Stomach (tissue), 19 donors: ENCODE measurements at places on chromosomes 1 and 21.

DNA sequence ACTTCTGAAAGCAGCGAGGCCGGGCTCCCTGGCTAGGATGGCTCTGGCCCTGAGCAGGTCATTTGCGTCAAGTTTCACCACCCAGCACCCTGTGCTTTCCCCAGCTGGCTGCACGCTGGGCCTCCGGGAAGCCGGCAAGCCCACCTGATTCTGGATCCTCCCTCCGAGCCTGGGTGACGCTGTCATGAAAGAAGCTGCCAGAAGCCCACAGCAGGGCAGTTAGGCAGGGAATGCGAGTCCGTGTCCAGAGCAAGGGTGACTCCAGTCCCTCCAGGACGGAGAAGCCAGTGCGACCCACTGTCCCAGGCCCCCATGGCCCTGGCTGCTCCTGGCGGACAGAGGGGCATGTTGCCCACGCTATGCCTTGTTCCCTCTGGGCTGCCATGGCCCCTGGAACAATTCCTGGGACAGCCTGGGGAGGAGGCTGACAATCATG, 44.4 kb upstream of the PCBP3 start:
- no peaks in the 10 kb centered on the region for H3K36me3 ChIP-seq
- DNase-seq: no peak
- no peak overlapping the region for H3K4me3 ChIP-seq
- H3K4me1 ChIP-seq: no peaks in the 10 kb centered on the region

- H3K4me3 ChIP-seq: no peak overlapping the region
- no peak overlapping the region for H3K27ac ChIP-seq
- no peaks in the 10 kb centered on the region for H3K4me1 ChIP-seq
- no peaks in the 10 kb centered on the region for H3K36me3 ChIP-seq
- H3K27me3 ChIP-seq: no peaks in the 10 kb centered on the region
These were observed 169.0 kb downstream of the DENND1B start for GRCh38 chr1:197606168-197606845.

GRCh38 chr1:172727956-172728603, 69.2 kb downstream of the FASLG start:
- no peak for DNase-seq
- no peaks in the 10 kb centered on the region for H3K4me1 ChIP-seq
- no peak overlapping the region for H3K4me3 ChIP-seq
- H3K27me3 ChIP-seq: no peaks in the 10 kb centered on the region

DNA sequence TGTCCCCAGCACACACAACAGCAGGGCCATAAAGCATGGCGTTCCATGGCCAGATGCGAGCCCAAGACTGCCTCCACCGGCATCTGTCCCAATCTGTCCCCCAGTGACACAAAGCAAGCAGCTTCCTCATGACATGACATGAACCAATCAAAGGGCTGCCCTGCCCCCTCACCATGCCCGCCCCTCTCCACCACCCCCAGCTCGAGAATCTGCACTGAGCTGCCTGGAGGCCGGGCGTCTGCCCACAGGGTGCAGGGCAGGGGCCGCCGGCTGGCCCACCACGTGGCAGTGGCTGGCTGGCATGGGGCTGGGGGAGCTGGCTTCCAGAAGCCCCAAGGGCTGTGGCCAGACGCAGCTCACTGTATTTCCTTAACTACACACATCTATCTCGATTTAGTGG, 27.8 kb downstream of the WNT9A start:
- H3K27ac ChIP-seq: no peak overlapping the region
- H3K36me3 ChIP-seq: no peaks in the 10 kb centered on the region
- DNase-seq: no peak
- H3K4me3 ChIP-seq: no peak overlapping the region

- DNase-seq: peak; percentile 86
- peak overlapping the region; percentile 87 for H3K27ac ChIP-seq
- no peaks in the 10 kb centered on the region for H3K4me1 ChIP-seq
- peak overlapping the region; percentile 49 for H3K4me3 ChIP-seq
- no peaks in the 10 kb centered on the region for H3K27me3 ChIP-seq
These were observed 5.4 kb upstream of the TNFRSF25 start for GRCh38 chr1:6471086-6471969.

DNA sequence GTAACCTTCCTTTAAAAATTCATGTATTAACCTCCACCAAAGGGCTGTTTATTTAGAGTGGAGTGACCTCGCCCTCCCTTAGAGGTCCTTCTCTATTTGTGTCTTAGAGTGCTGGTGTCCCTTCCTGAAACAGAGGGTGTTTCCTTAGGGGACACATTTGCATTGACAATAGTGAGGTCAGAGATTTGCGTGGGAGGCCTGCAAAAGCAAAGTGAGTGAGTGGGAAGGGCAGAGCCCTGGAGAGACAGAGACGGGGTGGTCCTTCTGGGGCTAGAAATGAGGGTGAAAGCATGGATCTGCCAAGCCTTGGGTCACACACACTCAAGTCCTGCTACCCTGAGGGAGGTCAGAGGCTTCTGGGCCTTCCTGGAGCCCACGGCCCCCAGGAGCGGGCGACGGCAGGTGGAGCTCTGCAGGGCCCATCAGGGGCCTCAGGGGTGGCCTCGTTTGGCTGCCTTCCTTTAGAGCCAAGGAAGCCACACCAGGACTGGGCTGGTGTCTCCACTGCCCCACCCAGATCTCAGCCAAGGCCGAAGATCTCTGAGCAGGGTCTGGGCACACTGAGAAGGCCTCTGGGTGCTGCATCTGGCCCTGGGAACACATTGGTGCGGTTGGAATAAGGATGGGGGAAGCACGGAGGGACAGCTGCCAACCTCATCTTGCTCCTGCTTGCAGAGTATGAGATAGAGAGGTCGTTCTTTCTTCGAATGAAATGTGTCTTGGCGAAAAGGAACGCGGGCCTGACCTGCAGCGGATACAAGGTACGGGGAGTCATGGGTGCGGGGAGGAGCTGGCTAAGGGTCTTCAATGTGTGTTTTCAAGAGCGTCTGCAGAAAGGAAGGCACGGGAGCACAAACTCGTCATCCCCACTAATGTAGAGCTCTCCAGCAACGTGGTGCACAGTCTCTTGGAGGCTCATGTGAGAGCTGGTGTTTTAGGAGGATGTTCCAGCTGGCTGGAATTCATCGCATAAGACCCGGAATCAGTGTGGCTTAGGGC, 23.8 kb downstream of the SIM2 start:
- DNase-seq: no peak
- H3K4me3 ChIP-seq: no peak overlapping the region
- peaks cover 21% of the 10 kb centered on the region for H3K36me3 ChIP-seq
- peaks cover 16% of the 10 kb centered on the region for H3K4me1 ChIP-seq

DNA sequence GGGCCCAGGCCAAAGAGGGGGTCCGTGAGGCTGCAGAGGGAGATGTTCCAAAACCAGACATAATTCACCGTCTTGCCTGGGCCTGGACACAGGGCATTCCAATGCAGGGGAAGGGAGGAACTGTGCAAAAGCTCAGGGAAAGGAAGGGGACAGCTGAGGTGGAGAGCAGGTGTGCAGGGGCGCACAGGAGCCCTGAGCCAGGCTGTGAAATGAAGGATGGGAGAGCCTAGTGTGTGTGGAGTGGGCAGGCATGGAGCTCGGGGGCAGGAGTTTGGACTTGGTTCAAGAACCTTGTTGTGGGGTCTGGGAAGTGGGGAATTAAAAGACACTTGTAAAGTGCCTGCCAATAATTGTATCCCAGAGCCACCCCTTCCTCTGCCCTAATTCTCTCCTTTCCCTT, 2.3 kb downstream of the TNNI1 start:
- H3K27ac ChIP-seq: no peak overlapping the region
- no peaks in the 10 kb centered on the region for H3K36me3 ChIP-seq
- no peaks in the 10 kb centered on the region for H3K27me3 ChIP-seq
- no peak overlapping the region for H3K4me3 ChIP-seq
- DNase-seq: no peak
- no peaks in the 10 kb centered on the region for H3K4me1 ChIP-seq

DNA sequence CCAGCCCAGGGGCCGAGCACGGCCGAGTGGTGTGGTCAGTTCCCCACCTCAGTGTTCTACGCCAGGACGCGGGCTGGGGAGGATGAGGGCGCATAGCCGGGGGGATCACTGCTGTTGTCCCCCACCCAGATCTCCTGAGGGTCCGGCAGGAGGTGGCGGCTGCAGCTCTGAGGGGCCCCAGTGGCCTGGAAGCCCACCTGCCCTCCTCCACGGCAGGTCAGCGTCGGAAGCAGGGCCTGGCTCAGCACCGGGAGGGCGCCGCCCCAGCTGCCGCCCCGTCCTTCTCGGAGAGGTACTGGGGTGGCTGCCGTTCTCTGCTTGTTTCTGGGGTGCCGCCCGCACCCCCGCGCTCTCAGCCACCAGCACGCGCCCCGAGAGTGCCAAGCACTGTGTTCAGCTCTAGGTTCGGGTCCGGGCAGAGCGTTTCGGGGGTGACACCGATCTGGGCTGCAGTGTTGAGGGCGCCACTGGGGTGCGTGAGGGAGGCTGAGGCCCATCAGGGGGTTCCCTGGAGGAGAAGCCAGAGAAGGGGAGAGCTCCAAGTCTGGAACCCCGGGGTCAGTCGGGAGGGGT, 17.4 kb downstream of the SAMD11 start:
- peaks cover 36% of the 10 kb centered on the region for H3K4me1 ChIP-seq
- H3K27me3 ChIP-seq: no peaks in the 10 kb centered on the region
- DNase-seq: no peak
- H3K36me3 ChIP-seq: peaks cover 17% of the 10 kb centered on the region
- H3K27ac ChIP-seq: peak overlapping the region; percentile 55

DNA sequence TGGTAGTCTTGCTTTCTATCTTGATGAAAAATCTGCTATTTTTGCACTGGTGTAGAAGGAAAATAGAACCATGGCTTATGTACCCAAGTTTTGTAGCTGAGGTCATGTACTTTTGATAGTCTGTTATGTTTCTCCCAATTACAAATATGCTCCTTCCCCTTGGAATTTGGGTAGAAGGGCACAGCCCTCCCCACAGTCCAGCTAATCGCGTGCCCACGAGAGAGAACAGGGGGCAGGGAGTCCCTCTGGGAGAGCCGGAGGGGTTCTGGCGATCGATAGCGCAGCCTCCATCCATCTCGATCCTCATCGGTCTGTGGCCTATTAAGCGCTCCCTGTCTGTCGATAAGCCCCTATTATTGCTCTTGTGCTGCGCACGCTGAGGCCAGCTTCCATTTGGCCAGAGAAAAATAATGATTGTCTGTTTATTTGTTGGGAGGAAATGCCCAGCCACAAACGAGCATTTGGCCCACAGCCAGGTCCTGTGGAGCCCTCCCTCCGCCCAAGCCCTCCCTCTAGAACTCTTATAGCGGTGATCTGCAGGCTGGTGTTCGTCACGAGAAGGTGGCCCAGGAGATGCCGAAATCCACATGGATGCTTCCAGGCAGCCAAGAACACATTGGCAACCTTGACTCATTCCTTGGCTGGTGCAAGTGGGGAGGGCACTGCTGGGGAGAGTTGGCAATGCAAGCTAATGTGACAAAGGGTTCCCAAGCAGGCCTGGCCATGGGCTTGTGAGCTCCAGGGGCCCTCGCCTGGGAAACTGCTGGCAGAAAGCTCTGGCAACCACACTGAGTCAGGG, 134.7 kb upstream of the TNR start:
- H3K4me1 ChIP-seq: no peaks in the 10 kb centered on the region
- no peaks in the 10 kb centered on the region for H3K36me3 ChIP-seq
- H3K4me3 ChIP-seq: no peak overlapping the region

- no peaks in the 10 kb centered on the region for H3K4me1 ChIP-seq
- peak; percentile 84 for DNase-seq
- peak overlapping the region; percentile 77 for H3K27ac ChIP-seq
- no peaks in the 10 kb centered on the region for H3K36me3 ChIP-seq
- H3K4me3 ChIP-seq: no peak overlapping the region
These were observed 98.1 kb upstream of the NFIA start for GRCh38 chr1:60984062-60984799.

- no peak overlapping the region for H3K4me3 ChIP-seq
- H3K4me1 ChIP-seq: no peaks in the 10 kb centered on the region
- peak; percentile 69 for DNase-seq
- H3K27me3 ChIP-seq: no peaks in the 10 kb centered on the region
These were observed 89.8 kb downstream of the TMEM200B start for GRCh38 chr1:29033829-29034466.

DNA sequence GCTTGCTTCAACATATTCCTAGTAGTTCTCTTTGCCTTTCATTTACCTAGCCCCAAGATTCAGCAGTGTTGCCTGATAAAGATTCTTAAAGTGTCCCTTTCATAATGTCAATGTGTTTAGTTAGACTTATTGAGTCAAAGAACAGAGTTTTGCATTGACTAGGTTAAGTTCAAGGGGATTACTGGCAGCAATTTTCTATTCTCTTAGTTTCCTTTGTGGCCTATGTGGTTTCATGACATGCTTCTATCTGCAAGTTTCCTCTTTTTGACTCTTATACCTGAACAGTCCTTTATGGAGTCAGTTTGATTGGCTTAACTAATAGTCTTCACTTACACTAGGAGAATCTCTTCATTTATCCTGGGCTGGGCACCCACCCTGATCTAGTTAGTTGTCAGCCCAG, 151.3 kb downstream of the ADGRL4 start:
- no peak overlapping the region for H3K27ac ChIP-seq
- no peaks in the 10 kb centered on the region for H3K4me1 ChIP-seq
- DNase-seq: no peak
- no peaks in the 10 kb centered on the region for H3K36me3 ChIP-seq
- H3K27me3 ChIP-seq: no peaks in the 10 kb centered on the region

DNA sequence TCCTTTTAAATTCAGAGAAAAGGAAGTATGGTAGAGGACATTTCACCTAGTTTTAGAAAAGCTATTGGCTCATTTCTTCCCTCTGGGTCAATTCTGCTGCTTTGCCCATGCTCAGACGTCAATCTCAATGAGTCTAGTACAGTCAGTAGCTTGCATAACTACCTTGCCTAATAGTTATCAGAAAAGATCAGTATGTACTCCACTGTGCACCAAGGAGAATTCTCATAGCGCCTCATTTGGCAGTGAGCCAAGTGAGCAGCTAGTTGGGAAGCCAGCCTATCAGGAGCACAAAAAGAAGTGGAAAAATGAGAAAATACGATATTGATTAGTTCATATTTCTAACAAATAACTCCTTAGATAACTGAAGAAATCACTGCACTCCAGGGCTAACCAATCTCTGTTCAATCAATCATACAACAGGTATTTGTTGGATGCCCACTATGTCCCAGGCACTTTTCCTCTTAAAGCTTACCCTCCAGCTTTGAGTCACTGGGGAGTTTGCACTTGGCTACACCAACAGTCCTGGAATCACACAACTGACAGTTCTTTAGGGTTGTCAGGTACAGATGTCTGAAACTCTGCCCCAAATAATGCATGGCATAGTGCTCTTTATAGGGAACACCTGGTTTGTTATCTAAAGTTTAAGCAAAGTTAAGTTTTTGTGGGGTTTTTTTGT, 50.2 kb downstream of the PRDX6 start:
- H3K27me3 ChIP-seq: no peaks in the 10 kb centered on the region
- DNase-seq: no peak
- no peaks in the 10 kb centered on the region for H3K4me1 ChIP-seq
- H3K4me3 ChIP-seq: no peak overlapping the region
- no peaks in the 10 kb centered on the region for H3K36me3 ChIP-seq
- H3K27ac ChIP-seq: no peak overlapping the region

DNA sequence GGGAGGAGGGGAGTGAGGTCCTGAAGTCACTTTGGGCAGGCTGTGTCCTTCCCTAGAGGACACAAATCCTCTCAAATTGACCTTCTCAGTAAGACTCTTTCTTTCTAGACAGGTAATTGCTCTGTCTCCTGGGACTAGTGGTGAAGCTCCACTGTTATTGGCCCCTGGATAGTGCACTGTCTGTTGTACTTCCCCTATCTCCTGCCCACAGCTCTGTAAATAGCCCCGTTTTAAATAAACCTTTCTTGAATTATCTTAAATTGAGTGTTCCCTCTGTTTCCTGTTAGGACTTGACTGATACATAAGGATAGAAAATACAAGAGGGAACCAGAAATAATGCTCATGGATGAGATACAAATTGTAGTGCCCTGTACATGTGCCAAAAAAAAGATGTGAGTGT, 229.5 kb upstream of the USP24 start:
- H3K36me3 ChIP-seq: no peaks in the 10 kb centered on the region
- no peak overlapping the region for H3K4me3 ChIP-seq
- DNase-seq: no peak
- H3K27ac ChIP-seq: peak overlapping the region; percentile 79
- no peaks in the 10 kb centered on the region for H3K4me1 ChIP-seq
